ENCODE measurements at places on chromosomes 5 and 9.

DNA sequence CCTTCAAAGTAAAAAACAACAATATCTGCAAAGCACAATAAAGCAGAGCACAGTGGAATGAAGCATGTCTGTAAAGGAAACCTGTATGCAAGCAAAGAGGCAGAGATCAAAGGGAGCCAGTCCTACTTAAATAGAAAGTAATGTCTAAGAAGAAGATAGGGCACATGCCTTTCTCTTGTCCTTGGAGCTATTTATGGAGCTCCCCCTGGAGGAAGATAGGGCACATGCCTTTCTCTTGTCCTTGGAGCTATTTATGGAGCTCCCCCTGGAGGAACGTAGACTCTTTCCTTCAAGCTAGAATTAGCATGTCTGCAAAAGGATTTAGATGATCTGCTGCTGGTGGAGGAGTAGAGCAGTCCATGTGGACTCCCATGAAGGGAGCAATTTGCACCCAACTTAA, 168.1 kb upstream of the RASEF start:
- no peak for DNase-seq

- no peak for DNase-seq
These were observed 152.3 kb downstream of the GAS1 start for GRCh38 chr9:86795047-86795442.

- peak; percentile 0 for DNase-seq
These were observed 287.0 kb upstream of the TMEM161B start for GRCh38 chr5:88555674-88556073.

- peak; percentile 42 for DNase-seq
These were observed 51.9 kb upstream of the SNAPC3 start for GRCh38 chr9:15370466-15371447.

DNA sequence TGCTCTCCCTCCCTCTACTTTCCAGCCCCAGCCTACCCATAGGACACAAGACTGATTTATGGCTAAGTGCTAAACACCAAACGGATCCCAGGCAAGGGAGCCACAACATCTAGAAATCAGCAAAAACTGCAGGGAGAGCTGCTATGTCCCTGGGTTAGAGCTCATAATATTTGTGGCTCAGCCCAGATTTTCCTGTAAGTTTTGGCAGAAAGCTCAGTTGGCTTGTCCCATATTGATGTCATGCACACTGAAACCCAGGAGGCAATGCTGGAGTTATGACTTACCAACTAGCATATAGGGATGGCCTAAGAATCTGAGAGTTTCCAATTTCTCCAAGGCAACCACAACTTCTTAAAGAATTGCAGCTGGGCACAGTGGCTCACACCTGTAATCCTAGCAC, 44.7 kb upstream of the MYOT start:
- DNase-seq: no peak

GRCh38 chr9:136588663-136589464, 43.0 kb upstream of the NOTCH1 start:
- no peak for DNase-seq

- DNase-seq: no peak
These were observed 196.1 kb downstream of the GAS1 start for GRCh38 chr9:86751207-86751606.

DNA sequence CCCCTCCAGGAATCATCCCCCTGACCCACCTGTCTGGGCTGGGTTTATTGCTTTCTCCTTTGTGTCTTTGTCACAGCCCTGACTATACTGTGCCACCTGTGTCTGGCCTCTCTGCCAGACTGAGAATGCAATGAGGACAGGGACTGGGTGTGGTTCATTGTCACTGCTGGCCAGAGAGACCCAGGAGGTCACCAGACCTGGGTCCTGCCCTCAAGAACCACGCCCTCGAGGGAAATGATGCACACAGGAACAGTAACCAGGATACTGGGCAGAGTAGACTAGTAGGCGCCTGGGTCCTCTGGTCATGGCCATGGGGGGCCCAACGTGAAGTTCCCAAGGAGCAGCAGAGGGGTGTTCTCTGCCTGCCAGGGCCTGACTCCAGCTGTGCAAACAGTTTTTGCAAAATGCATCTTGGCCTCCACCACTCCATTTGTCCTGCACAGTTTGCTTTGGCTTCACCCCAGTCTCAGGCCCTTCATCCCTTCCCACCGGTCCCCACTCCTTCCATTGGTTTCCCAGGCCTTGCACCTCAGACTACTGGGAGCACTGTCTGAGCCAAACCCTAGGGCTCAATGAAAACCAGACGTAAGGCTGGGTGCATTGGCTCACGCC, 17.8 kb downstream of the RGS3 start:
- DNase-seq: no peak

DNA sequence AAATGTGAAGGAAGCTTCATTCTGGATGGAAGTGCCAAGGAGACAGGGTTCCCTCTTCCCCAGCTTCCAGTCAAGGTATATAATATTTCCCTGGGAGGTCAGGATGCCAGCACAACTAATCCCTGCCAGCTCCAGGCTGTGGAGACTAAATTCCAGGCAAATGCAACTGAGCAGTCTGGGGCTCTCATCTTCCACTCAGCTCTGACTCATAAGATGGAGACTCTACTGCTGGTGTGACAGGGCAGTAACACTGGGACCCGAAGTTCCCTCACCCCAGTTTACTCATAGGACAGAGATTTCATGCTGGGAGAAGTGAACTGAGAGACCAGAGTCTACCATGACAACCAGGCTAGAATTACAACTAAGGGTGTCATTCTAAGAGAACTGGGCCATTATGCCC, 235.4 kb downstream of the FSTL4 start:
- no peak for DNase-seq

DNA sequence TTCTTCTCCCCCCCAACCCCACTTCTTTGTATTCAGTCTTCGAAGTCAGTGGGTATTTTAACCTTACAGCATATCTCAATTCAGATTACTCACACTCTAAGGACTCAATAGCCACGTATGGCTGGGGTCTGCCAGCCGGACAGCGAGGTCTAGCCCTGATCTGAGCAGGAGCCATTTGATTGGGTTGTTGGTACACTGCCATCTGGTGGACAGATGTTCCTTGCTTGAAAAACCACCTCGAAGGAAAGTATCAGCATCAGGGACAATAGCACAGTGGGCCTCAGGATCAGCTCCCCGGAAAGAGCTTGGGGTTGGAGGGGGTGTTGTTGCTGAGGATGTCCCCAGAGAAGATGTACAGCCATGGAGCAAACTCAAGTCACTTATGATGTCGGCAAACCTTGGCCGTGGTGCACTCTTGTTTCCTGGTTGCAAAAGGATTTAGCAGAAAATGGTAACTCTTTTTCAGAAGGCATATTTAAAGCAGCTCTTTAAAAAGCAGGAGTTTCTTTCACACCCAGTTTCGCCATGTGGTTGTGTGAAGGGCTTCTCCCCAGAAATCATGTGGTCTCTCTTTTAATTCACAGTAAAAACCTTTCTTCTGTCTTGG, 31.7 kb upstream of the KCNMB1 start:
- no peak for DNase-seq

GRCh38 chr5:122864400-122864799, 19.0 kb downstream of the SNX24 start:
- no peak for DNase-seq

DNA sequence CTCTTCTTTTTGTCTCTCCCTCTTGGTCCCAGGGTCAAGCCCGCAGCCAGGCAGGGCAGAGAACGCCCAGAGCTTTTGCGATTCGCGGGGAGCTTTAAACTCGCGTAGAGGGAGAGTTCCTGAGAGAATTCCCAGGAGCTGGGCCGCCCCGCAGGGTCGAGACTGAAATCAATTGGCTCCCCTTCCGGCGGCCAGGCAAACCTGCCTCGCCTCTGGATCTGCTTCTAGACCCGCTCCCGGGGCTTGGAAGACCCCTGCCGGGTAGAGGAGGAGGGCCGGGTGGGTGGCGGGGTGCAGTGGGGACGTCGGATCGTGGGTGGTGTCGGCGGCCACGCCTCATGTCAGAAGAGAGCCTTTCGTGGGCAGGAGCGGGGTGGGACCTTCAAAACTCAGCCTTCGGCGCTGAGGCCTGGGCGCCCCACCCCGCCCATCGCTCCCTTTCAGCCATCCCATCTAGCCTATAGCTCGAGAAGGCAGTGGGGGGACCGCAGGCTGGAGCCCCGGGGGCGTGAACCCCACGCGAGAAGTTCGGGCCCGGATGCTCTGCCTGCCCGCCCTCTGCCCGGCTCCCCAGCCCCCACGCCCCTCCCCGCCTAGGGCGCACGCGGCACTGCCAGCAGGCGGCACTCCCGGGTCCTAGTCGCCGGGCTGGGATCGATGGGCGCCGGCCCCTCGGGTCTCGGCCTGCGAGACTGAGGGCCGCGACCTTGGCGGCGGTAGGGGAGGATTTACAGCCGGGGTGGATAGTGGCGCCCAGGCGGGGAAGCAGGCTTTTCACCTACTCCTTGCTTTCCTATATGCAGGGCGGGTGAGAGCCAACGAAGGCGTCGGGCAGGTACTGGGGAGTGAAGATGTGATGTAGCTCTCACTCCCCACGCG, 6.1 kb downstream of the PRDM6 start:
- DNase-seq: no peak

GRCh38 chr5:14223372-14223771, 80.2 kb downstream of the TRIO start:
- no peak for DNase-seq

DNA sequence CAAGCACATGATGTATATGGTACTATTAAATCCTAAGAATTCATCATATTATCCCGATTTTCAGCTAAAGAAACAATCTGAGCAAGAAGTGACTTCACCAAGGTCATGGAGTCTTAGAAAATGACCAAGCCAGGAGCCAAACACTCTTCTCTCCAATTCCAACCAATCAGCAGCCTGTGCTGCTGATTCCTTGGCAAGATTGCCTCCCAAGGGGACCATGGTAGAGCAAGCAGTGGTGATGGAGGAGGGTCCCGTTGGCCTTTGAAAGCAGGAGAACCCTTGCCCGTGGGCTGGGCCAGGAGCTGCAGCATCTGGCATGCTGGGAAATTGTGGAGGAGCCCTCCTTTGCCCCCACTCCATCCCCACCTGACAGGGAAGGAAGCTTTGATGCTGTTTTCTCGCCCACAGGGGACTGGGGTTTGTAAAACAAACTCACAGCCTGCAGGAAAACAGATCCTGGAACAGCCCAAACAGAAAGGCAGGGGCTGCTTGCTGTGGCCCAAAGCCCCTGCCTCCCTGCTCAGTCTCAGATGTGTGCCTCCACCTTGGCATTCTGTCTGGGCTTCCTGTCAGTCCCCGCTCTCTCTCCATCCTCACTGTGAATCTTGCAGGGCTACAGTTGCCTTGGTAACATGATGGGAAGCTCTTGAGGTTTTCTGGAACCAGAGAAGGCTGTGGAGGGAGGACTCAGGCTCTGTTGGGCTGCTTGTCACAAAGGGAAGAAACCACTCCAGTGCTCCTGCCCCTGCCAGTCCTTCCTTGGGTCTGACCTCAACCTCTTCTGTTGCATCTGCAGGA, 70.8 kb upstream of the HSPA9 start:
- no peak for DNase-seq

GRCh38 chr9:122246666-122247065, 17.9 kb upstream of the LHX6 start:
- DNase-seq: no peak

DNA sequence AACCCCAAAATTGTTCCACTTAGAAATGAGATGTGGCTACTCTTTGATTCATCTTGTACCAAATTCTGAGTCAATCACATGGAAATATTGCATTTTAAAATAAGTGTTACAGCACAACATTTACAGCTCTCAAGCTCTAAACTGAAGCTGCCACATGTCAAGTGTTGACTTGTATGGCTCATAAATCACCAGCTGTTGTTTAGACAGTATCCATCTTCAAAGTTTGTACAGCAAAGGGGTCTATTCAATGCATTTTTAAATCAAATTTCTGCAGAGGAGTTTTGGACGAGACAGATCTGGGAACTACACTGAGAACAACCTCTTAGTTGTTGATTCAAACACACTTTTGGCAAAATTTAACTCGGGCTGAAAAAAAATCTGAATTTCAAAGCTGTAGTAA, 31.4 kb downstream of the CHSY3 start:
- no peak for DNase-seq

DNA sequence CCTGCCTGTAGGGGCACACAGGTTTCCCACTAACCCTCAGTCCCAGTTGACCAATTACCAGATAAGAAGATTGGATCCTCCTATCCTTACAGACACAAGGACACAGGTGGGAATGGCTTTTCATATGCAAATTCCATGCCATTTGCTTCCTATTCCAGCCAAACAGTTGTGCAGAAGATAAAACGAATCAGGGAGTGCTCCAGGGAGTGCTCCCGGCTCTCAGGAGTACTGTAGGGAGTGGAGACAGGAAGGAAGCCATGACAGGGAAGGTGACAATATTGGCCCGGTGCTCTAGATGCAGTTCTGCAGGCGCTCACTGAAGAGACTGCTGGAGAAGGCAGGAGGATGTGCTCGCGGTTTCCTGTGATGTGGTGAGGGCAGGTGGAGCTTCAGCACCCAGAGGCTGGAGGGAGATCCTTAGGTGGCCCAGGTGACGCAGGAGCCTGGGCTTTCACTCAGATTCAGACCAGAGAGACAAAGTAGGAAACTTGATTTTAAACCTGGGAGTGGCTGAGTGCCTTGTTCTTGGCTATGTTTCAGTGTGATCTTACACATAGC, 260.0 kb downstream of the AUH start:
- DNase-seq: no peak

DNA sequence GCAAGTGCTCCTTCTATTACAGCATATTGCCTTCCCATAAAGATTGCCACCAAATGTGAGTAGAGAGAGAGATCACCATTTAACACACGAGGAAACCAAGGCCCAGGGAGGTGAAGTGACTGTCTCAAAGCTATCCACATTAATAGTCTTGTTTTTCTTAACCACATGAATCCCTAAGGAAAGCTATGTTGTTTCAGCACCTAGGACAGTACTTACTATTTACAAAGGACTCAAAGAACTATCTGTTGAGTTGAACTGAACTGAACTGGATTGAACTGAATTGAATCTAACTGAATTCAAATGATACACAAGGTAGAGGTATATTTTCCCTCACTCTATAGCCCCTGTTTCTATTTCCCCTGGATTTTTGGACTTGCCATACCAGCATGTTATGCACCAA, 430.4 kb downstream of the CAAP1 start:
- no peak for DNase-seq

DNA sequence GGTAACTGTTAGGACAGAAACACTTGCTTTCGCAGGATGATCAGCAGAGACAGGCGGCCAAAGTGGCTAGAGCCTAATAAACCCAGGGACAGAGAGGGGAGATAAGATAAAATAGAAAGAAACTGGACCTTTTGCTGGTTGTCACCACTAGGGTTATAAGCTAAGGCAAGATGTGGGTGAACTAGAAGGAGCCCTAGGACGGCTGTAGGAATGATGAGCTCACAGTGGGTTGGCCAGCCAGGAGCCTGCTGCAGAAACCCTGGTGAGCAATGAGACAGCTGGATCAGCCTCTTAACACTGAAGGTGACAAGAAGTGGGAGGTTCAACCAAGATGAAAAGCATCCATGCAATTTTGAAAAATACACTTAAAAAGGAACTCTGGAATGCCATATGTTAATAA, 13.5 kb downstream of the CTNND2 start:
- DNase-seq: no peak

- no peak for DNase-seq
These were observed 194.0 kb downstream of the PDZD2 start for GRCh38 chr5:31832966-31833365.

DNA sequence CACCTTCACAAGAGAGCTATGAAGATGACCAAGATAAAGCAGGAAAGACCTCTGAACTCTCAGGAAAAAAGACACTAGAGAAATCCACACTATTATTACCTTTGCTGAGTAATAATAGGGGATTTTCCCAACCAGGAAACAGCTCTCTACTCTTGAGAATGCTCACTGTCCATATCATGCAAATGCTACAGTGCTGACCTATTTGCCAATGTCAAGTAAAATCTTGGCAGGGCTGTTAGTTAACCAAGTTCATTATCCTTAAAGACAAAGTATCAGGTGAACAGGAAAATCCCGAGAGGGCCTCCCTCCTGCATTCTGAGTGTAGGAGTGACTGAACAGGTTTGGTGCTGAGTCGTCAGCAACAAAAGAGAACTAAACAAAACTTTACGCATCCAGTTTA, 306.6 kb downstream of the ACTL7B start:
- DNase-seq: no peak

All from anterior cingulate cortex (tissue), 58 donors.